Bronchial epithelial cell (primary cell): ENCODE measurements at places on chromosomes 12 and 14. TPM values are rescaled to one million over a fixed set of nuclear protein-coding genes. Genes with fewer than 3 reads are reported as not detected.

DNA sequence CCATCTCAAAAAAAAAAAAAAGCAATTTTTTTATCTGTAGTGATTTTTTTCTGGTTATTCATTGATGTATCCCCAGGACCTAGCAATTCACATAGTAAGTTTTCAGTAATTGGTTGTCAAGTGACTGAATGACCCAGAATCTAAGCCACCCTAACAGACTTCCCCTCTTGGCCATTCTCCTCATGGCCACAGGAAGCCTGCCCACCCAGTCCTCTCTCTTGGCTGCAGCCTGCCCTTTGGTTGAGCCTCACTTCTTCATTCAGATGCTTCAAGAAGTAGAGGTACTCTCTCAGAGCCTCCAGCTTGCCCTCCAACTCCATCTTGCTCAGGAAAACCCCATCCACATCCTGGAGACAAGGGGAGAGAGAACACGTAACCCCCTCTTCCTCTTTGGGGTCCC, 2.8 kb downstream of the KRT78 start:
- DNase-seq = no peak

GRCh38 chr12:47977046-47977771, 13.8 kb downstream of the TMEM106C start:
- DNase-seq = peak; percentile 61

GRCh38 chr12:64064706-64065105, 157.4 kb downstream of the KICS2 start:
- DNase-seq = no peak

SRRM4 gene
- total RNA-seq = not detected in 2 replicates

ASCL1 gene
- total RNA-seq = not detected in 2 replicates
